NCI-H1092 (cell line): ENCODE measurements at places on chromosomes 7 and 10.
A peak's percentile ranks its signal among the peaks of the same experiment; 100 is the strongest.

GRCh38 chr10:68560186-68560942 is at the start of gene TET1:
Gene TET1 (plus strand): TSS chr10:68560337. CDS start chr10:68572339, 12,002 bp downstream.
- peak; percentile 33 for DNase-seq

DNA sequence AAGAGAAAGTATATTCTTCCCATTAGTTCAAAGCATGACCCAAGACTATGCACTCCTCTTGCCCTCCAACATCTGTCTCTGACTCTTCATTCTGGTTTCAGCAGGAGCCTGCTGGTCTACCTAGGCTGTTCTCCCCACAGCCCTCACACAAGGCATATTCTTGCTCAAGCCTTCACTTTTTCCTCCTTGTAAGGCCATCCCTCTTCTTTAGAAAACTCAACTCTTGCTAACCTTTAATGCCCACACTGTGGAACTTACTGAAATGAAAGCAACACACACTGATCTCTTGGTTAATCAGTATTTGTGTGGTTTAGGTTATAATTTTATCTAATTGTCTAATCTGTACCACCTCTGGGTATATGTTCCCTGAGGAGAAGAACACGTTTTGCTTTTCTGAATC is 75.8 kb downstream of the PRKCQ start:
- DNase-seq: no peak

DNA sequence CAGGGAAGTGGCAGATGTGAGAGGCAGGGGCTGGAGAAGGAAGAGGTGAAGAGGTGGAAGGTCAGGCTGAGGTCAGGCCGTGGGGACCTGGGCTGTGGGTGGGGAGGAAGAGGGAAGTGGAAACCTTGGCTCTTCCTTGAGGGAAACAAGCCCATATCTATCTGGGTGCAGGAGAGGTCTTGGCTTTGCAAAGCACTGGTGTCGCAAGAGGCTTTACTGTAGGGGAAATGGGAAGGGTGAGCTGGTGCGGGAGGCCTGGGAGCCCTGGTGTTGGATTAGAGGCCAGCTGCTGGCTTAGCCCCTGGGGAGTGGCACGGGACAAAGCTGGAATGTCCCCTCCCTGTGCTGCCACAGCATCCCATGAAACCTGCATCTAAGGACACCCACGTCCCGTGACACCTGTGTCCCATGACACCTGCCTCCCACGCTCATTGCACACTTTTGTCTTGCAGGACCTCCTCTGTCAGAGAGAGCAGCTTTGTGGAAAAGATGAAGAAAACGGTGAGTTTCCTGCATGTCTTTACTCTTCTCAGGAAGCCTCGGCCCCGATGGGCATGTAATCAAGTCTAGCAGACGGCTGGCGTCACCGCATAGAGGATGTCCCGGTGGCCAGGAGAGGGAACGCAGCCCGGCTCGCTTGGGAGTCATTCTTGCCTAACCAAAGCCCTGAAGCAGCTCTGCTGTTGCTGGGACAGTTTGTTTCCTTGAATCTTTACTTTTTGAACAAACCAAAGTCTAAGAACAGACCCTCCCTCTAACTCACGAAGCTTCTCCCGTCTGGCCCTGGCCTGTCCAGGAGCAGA is 22.2 kb downstream of the TMEM120A start:
- no peak for DNase-seq

DNA sequence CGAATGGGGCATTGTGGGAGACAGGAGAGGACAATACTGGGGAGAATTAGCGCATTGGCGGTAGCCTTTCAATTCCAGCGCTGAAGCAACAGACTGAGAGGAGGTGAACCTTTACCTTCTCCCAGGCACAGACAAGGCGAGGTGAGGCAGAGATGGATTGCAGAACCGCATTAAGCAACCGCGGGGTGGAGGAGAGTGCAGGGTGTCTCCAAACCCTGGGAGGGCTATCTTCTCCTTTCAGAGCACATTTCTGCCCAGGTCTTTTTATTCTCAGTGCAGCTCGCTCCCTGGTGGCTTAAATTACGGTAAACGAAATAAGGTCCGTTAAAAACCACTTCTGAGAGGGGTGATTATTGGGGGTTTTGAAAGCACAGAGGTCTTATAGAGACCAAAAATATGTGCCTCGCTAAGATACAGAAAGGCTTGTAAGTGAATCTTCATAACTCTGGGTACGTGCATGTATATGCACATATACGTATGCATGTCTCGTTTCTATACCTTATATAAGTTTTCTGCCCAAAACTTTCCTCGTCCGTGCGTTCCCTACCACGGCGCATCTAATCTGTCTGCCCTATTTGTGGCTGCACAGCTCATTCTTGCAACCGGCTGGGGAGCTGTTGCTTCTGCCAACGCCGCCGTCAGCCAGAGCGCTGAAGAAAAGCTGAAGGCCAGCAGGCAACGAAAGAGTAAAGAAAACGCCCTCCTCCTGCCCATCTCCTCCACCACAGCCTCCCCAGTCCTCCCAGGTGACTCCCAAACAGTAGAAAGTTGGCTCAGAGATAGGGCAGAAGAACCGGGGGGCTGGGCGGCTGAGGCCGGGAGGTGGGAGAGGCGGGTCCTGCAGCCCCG is 895 bp upstream of the ZNF804B start:
- no peak for DNase-seq
